ENCODE measurements at places on chromosomes 5 and 9.

DNA sequence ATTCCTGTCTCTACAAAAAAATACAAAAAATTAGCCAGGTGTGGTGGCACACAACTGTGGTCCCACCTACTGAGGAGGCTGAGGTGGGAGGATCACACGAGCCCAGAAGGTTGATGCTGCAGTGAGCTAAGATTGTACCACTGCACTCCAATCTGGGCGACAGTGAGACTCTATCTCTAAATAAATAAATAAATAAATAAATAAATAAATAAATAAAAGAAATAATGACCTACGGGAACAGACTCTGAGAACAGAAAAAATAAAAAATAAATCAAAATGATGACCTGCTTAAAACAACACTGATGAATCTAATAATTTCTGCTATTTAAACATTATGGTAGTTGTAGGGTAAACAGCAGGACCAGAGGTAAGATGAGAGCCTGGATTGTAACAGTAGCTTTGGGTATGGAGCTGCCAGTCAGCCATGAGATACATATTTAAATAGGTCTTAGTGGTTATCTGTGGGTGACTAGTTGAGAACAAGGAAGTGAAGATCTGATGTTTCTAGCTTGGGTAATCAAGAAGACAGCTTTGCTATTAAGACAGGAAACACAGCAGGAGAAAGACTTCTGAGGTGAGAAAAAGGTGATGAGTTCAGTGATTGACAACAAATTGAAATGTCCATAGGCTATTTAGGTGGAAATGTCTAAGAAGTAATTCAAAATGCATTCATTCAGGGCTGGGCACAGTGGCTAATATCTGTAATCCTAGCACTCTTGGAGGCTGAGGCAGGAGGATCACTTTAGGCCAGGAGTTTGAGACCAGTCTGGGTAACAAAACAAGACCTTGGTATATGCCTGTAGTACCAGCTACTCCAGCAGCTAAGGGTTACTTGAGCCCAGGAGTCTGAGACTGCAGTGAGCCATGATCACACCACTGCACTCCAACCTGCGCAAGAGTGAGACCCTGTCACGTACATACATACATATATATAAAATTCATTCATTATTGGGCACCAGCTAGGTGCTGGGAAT is 11.0 kb downstream of the RNF145 start:
- no peak overlapping the region for H3K27ac ChIP-seq
- no peaks in the 10 kb centered on the region for H3K4me1 ChIP-seq
- H3K27me3 ChIP-seq, result no peaks in the 10 kb centered on the region
- no peak for DNase-seq

DNA sequence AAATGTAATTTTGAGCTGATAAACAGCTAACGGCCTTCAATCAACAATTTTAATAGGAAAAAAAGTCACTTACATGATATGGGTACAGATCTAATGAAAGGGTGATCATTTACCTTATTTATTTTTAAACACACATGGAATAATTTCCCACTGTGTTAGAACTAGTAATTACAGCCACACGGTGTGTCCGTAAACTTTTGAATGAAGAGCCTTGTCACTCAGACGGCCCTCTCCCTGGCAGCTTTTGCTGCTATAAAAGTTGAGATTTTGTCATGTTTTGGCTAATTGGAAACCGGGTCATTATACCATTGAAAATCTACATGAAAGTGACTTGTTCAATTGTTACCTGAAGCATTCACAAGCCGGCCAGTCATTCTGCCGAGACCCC is 15.7 kb downstream of the CFAP77 start:
- H3K27ac ChIP-seq, result no peak overlapping the region
- peaks cover 31% of the 10 kb centered on the region for H3K27me3 ChIP-seq
- no peak overlapping the region for H3K4me3 ChIP-seq
- H3K36me3 ChIP-seq, result no peaks in the 10 kb centered on the region
- DNase-seq, result no peak

DNA sequence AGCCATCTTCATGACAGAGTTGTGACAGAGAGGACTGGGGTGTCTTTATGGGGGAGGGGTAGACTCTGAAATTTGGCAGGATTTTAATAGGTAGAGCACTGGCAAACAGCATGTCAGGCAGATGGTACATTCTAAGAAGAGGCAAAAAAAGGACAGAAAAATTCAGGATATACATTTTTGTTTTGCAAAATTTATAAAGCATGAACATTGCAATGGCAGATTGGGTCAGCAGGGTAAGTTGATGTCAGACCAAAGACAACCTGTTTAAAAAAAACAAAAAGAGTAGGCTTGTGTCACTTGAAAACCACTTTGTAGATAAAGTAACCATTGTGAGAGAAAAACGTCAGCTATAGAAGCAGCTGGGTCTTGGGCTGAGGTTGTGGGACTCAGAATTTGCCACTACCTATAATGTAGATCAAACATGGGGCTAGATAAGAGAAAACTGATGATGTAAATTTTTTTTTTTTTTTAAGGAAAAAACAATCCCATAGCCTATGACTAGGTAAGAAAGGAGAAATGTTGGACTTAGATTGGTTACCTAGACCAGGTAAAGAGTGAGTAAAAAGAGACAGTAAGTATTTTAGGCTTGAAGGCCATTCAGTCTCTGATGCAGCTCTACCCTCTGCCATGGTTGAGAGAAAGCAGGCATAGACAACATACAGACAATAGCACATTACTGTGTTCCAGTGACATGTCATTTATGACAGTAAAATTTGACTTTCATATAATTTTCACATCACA is 8.3 kb downstream of the CAMK4 start:
- H3K4me1 ChIP-seq, result no peaks in the 10 kb centered on the region
- peaks cover 66% of the 10 kb centered on the region for H3K27me3 ChIP-seq
- H3K36me3 ChIP-seq, result no peaks in the 10 kb centered on the region

- no peak for DNase-seq
- peak overlapping the region; percentile 98 for H3K4me3 ChIP-seq
- H3K4me1 ChIP-seq, result peaks cover 26% of the 10 kb centered on the region
- no peaks in the 10 kb centered on the region for H3K27me3 ChIP-seq
Observed at GRCh38 chr9:124860582-124861341, 995 bp downstream of the RPL35 start.

- no peak for DNase-seq
- no peak overlapping the region for H3K4me3 ChIP-seq
- H3K4me1 ChIP-seq, result no peaks in the 10 kb centered on the region
- no peak overlapping the region for H3K27ac ChIP-seq
- H3K27me3 ChIP-seq, result no peaks in the 10 kb centered on the region
Observed at GRCh38 chr9:90904706-90905478, 103.3 kb downstream of the SYK start.

DNA sequence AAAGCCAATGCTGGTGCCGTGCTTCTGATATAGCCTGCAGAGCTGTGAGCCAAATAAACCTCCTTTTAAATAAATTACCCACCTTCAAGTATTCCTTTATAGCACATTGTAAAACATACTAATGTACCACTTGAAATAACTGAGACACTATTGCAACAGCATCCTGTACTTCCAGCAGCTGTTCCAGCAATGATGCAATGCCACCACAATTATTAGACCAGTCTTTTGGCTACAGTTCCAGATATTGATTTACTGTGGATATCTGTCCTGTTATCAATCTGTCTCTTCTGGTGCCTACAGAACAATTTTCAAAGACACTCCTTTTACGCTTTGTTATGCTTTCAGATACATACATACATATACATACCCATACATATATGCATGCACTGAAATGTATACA is 567.9 kb downstream of the TAF11L14 start:
- DNase-seq, result no peak
- H3K27me3 ChIP-seq, result no peaks in the 10 kb centered on the region
- H3K36me3 ChIP-seq, result peaks cover 4% of the 10 kb centered on the region
- H3K27ac ChIP-seq, result no peak overlapping the region
- H3K4me1 ChIP-seq, result no peaks in the 10 kb centered on the region

DNA sequence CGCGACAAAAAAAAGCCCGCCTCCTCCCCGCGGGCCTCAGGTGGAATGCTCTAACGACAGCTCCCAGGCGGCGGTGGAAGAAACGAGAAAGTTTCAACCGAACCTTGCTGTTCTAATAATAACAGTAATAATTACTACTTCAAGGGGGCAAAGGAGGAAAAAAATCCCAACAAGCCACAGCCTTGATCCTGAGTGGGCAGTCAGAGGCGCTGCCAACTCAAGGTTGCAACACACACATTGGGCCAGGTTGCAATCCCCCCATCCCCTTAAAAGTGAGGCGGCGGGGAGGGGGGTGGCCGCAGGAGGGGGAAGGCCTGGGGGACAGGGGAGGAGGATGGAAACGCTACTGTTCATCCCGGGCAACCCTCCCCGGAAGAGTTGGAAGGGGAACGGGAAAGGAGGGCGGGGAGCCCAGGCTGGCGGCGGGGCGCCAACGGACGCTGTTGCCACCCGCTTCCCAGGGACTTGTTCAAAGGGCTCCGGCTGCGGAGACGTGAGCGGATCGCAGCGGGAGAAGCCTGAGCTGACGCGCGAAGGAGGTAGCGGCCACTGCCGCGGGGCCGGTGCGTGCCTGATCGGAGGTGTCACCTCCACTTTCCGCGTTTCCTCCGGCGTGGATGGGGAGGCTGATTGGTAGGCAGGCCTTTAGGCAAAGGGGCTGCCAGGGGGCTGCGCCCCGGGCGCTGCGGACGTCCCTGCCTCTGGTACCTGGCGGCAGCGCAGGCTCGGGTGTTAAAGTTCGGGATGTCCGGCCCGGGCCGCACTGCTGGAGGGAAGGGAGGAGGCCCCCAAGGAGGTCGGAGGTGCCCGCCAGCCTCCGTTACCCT is 647 bp downstream of the SMARCA2 start:
- peak; percentile 10 for DNase-seq
- H3K4me1 ChIP-seq, result peaks cover 16% of the 10 kb centered on the region
- H3K36me3 ChIP-seq, result no peaks in the 10 kb centered on the region
- peak overlapping the region; percentile 34 for H3K27ac ChIP-seq

Measured in PC-3 (cell line).